Activated CD4-positive, CD25-positive, alpha-beta regulatory T cell (primary cell): ENCODE measurements at places on chromosomes 7 and 10.

- DNase-seq: no peak
Observed at GRCh38 chr10:67537906-67538305, 158.1 kb downstream of the CTNNA3 start.

DNA sequence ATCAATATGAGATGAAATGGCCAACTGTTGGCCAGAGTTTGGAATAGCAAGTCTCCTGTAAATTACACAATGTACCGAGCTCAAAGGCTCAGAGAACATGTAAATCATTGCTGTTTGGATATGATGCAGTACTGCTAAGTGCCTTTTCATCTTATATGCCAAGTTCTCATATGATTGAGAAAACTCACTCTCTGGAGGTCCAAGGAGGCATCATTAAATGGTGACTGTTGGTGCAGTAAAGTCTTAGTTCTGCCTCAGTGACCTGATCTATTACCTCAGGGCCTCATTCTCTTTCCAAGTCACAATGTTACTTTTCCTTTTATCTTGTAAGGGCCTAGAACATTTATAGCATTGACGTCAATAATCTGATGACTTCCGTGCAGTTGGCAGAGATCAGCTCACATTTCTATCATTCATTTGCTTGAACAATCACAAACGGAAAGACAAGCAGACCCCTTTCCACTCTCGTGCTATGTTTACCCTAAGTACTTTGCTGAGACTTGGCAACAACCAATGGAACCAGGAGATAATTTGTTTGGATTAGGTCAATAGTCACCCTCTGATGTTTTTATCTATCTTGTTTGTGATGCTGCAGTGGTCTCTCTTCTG, 32.6 kb upstream of the PDK4 start:
- DNase-seq: no peak

DNA sequence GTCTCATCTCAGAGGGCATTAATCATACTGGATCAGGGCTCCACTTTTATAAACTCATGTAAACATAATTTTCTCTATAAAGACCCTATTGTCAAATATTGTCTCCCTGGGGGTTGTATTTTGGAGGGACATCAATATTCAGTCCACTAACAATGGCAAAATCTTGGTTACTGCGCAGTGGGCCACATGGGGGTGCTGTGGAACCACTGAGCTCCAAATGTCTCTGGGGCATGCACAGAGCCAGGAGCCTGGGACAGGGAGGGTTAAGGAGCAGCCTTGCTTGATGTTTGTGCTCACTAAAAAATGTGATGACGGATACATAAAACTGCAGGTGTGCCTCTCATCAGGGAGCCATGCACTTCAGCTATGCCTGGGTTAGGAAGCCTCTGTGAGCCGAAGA, 62.1 kb upstream of the PRSS58 start:
- no peak for DNase-seq

DNA sequence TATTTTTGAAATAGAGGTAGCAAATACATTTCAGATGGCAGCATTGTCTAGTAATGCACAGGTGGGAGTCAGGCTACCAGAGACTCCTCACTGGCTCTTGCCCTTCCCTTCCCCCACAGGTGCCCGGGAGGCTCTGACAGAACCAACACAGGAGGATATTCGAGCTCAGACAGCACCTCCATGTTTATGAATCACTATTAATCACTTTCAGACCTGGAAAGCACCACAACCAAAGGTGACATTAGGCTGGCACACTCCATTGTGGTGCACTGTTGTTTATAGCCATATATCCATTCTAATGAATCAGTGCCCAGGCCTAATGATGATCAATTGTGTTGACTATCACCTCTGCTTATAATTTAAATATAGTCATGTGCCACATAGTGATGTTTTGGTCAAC, 107.8 kb upstream of the NAMPT start:
- DNase-seq: no peak

DNA sequence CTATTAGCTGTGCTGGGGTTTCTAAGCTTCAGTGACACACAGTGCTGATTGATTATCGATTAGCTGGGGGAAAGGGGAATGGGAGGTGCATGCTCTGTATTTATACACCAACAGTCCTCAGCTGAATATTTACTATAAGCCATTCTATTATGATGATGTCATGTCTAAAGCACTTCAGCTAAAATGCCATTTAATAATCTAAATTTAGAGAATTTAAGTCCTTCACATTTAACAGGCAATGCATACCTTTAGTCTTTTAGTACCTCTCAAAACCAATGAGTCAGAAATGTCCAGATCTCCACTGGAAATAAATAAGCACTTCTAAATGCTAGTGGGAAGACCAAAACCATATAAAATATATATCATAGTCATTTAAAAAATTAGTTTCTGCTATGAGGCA, 24.6 kb downstream of the RPP38 start:
- DNase-seq: no peak

GRCh38 chr7:27661811-27662489, 733 bp downstream of the HIBADH start:
- DNase-seq: no peak

DNA sequence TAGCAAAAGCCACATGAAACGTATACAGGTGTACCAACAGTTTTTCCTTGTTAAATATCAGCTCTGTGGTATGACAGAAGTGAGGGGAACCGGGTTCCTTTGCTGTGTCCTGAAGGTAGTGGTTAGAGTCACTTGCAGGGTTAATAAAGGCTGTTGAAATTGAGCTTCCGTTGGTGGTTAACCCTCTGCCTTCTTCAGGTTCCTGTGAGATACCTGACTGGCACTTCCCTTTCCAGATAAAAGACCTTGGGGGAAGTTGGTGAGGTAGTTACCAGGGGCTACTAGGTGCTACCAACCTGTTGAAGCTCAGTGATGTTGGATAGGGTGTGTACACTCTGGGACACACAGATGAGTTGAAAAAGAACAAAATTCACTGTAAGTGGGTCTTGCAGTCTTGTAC, 384.1 kb downstream of the GATA3 start:
- no peak for DNase-seq

DNA sequence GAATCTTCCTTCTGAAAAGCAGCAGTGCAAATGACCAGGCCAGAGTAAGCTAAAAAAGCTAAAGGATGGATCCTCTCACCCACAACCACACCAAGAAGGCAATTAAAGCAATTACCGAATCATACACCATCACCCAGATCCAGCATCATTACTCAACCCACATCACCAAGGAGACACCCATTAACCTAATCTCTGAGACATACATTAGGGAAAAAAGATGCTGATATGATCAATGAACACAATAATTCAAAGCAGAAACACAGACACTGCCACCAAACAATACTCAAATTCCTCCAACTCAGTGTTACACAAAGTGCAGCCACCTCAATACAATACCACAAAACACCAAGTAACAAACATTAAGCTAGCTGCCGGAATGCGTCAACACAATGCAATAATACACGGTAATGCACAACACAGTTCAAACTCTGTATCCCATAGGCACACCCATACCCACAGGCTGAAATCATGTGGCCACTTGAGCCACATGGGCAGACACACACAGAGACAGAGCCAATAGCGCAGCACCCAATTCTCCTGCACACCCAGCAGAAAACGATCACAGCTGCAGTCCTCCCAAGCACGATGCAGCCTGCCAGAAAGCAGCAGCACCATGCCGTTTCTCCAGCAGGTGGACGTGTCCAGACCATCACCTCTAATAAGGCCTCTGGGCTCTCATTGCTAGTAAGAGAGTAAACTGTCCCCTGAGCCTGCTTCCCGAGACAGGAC, 21.5 kb downstream of the PAX2 start:
- no peak for DNase-seq

DNA sequence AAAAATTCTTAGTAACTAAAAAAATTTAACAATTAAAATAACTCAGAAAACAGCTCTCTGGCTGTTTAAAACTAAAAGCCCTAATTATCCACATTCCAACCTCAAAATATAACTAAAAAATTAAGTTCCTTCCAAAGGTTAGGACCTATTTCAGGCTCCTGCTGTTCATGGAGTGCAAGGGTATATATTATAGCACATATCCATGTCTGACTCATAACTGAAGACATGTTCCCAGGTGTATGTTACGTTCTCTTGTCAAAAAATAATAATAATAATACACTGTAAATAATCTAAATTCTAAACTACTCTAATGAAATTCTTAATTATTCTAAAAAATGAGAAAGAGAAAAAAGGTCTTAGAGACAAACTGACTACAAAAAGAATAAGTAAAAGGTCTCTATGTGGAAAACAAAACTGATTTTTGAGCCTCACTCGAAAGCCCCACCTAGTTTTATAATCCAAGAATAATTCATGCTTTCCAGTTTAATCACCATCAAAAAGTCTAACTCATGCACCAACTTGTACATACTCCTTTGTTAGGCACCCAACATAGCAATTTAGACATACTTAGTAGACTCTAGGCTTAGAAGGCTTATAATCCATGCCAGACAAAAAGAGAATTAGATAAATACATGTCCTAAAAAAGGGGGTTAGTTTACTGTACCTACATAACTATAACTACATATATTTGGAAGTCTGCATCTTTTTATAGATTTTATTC, 171.4 kb downstream of the KMT2E start:
- no peak for DNase-seq

DNA sequence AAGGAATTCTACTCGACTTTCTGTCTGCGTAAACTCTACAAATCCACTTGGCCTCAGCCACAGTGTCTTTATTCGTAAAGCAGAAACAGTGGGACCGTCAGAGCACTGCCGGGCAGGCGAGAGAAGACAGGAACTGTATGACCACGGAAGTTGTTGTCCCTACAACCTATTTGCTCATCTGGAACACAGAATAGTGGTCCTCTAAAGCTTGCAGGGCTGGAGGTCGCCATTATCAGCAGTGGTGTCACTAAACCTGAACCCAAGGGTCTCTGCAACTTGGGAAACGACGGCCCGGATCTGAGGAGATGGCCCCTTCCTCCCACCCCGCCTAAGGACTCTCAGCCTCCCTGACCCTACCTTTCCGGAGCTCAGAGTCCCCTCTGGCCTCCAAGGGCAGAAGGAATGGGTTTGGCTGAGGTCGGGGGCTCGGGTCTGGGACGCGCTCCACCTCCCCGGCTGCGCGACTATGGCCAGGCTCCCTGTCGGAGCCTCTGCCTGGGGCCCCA, 442 bp downstream of the STYXL1 start:
- no peak for DNase-seq

- DNase-seq: no peak
Observed at GRCh38 chr10:124262234-124262865, 156.4 kb downstream of the OAT start.

DNA sequence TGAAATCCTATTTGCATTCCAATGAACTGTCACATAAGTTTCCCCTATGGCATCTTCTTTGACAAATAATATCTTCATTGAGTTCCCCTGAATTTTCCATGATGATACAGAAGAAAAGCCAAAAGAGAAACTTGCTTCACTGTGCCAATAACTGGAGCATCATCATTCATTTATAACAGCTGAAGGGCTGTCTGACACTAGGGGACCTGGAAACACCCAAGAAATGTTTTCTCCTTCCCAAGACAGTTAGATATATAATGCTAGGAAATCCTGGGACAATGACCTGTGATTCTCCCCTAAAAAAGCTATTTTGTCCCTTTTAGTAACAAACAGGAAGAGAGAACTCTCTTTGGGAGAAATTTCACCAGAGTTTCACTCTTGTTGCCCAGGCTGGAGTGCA, 133.6 kb downstream of the SEMA3C start:
- no peak for DNase-seq

DNA sequence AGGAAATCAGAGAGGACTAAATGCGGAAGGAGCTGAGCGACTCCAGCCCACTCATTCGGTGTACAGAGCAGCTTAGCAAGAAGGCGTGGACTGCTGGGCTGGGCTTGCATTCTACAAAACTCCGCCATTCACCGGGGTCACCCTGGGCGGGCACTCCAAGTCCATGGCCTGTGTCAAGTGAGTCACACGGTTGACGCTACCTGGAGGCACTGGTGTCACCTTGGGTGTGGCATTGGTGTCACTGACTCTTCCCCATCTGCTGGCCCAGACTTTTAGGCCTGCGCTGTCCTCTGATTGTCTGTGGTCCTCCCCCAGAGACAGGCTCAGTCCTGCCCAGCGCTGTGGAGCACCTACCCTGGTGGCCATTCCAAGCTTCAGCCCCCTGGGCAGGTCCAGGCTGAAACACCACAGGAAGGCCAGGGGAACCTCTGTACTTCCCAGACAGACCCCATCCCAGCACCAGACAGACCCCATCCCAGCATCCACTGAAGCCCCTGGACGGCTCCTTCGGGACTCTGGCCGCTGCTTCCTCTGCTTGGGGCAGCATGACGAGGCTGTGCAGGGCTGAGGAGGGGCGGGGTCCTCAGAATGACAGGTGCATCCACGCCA, 30.6 kb upstream of the CNPY1 start:
- no peak for DNase-seq

- DNase-seq: no peak
Observed at GRCh38 chr7:112346381-112347060, 103.7 kb upstream of the IFRD1 start.

DNA sequence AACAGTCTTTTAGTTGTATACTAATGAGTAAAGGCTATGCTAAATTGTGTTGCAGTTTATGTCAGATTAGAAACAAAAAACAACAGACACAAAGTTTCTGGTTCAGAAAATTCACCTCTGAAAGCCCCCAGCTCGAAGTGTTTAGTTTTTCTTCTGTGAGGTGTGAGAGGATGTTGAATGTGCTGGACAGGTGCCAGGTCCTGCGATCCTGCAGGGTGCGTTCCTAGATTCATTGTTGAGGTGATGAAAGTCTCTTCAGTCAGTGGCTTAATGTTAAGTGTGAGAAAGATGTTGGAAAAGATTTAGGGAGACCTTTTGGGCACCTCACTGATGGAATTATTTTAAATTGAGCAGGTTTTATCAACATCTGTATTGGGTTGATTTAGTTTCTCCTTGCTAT, 287.3 kb downstream of the SDK1 start:
- DNase-seq: no peak

DNA sequence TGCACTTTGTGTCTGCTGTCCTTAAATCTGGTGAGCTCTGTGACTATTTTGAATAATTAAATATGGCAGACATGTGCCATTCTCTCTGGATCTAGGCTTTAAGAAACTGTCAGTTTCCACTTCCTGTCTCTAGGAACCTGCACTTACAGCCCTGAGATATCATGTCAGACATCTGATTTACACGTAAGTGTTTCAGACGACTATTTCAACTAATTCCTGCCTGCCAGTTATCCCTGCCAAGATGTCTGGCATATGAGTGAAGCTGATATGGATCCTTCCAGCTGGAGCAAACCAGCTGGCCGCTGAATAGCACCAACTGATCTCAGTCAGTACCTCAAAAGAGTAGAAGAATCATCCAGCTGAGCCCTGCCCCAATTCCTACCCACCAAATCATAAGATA, 362.2 kb upstream of the SMIM30 start:
- DNase-seq: no peak

GRCh38 chr7:149883452-149883861, 9.7 kb downstream of the ATP6V0E2 start:
- no peak for DNase-seq

DNA sequence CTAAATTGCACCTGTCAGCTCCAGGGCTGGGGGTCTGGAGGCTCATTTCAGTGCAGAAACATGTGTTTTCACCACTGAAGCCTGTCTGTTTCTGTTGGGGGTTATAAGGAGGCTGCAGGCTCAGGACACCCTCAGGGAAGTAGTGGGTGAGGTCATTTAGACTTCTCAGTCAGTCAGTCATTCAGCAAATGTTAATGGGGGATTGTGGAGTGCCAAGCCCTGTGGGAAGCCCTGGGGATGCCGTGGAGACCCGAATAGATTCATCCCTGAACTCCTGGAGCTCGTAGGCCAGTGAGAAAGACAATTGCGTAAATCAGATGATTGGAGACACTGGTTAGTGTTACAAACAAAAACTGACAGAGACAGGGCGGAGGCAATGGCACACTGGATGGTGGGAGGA, 19.2 kb downstream of the LHPP start:
- no peak for DNase-seq

- DNase-seq: peak; percentile 72
Observed at GRCh38 chr10:73940634-73941221, 29.8 kb downstream of the PLAU start.
